Brain (organoid and tissue), 16 donors: ENCODE measurements at places on chromosomes 6 and 20.

DNA sequence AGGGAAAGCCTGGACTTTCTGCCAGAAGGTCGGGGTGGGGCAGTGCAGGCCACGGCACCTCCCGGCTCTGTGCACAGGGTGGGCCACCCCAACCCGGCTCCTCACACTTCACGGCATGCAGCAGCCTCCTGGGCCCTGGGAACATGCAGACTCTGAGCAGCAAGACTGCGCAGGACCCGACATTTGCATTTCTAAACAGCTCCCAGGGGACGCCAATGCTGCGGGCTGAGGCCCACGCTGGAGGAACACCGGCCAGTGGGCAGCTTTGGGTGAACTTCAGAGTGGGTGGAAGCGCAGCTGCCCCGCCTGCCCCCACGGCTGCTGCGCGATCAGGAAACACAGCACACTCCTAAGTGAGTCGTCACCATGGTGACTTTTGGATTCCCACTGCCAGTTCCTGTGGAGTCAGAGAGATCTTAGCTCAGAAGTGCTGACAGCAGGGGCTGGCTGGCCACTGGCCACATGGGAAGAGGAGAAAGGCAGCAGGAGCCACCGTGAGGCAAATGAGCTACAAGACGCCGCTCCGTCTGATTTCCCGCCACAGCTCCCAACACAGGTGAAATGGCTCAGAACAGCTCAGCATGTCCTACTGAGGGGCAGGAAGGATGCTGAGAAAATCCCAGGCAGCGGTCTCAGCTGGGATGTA, 52.1 kb downstream of the RNASET2 start:
- peak; percentile 85 for DNase-seq

DNA sequence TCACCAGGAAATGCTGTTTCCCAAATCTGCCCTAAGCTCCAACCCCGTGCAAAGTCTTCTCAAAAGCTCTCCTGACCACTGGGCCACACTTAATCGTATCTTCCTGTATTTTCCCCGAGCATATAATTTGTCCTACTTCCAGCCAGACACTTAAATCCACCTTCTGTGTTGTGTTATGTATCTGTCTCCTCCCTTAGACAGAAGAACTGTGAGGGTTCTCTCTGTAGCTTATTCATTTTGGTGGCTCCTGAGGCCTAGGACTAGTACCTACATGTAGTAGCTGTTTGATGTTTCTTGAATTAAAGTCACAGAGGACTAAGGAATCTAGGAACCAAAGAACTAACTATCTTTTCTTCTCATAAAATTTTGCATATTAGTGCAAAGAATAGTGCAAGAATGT, 292.6 kb downstream of the ALDH8A1 start:
- DNase-seq: no peak

DNA sequence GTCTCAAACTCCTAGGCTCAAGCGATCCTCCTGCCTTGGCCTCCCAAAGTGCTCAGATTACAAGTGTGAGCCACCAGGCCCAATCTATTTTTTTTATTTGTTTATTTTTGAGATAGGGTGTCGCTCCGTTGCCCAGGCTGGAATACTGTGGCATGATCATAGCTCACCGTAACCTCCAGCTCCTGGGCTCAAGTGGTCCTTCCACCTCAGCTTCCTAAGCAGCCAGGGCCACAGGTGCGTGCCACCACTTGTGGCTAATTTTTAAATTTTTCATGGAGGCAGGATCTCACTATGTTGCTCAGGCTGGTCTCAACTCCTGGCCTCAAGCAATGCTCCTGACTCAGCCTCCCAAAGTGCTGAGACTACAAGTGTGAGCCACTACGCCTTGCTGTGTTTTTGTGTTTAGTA, 9.8 kb downstream of the KIF3B start:
- DNase-seq: no peak

DNA sequence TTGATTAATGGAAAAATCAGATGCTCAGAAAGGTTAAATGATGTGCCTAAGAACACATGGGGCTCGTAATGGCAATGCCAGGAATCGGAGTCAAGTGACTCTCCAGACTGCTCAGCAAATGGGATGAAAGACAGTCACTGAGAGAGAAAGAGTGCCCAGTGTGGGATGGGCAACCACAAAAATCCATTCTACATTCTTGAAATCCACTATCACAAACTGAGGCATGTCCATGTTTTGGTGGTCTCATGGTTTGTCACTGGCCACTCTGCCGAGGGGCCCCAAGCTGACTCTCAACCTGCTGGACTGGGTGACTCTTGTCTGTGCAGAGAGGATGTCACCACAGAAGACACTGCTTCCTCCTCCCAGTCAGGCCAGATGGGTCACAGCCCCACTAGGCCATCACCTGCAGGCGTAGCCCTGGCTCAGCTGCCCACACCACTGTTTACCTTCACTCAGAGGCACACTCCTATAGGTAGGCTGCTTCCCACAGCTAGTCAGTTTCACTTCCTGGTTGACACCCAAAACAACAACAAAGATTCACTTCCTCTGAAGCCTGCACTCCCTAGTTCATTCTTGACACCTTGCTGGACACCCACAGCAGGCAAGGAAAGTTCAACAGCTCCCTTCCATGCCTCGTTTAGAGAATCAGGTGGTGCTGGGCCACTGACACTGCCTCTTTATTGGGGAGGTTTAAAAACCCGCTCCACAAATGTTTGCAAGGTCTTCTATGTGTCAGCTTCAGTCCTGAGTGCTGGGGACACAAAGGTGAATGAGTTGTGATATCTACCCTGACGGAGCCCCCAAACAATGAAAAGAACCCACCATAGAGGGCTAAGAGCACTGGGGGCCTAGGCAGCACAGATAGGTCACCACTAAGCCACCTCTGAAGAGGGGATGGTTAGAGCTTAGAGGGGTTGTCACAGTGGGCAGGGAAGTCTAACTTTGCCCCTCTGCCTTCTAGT, 21.7 kb downstream of the MAP1LC3A start:
- DNase-seq: no peak

- no peak for DNase-seq
These were observed 11.0 kb downstream of the ZBP1 start for GRCh38 chr20:57609086-57609841.

- no peak for DNase-seq
These were observed 945.7 kb downstream of the KIF16B start for GRCh38 chr20:15627501-15627903.

GRCh38 chr20:39822667-39823066, 860.5 kb downstream of the DHX35 start:
- DNase-seq: no peak

- DNase-seq: no peak
These were observed 61.6 kb downstream of the KCNB1 start for GRCh38 chr20:49420811-49421295.

- no peak for DNase-seq
These were observed 33.3 kb upstream of the KIF16B start for GRCh38 chr20:16606468-16607070.

- no peak for DNase-seq
These were observed 23.9 kb downstream of the EDN1 start for GRCh38 chr6:12313992-12314589.

DNA sequence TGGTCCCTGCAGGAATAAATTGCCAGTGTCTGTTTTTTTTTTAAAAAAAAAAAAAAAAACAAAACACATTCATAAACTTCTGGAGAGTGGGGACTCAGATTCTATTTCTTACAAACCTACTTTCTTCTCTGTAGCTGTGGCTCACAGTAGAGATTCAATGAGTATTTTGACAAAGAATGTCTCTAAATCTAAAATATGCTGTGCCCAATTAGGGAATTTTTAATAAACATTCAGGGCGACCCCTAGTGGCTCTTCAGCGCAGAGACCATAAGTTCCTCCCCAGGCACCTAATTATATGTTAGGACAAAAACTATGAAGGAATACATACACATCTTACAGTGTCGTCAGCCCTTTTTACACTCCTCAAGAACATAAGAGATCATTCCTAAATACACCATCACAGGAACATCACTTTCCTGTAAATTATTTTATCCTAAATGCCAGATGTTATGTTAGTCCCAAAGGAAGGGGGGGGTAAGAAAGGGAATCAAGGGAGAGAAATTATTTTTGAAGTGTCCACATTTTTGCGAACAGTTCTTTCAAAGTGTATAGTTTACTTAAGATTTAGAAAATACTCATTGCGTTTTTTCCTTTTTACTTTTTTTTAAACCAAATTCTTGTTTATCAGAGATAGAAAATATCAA, 21.8 kb upstream of the NAA20 start:
- DNase-seq: peak; percentile 83

GRCh38 chr6:36064770-36065396, 37.3 kb downstream of the MAPK14 start:
- DNase-seq: no peak

- no peak for DNase-seq
These were observed 31.0 kb downstream of the IBTK start for GRCh38 chr6:82216549-82216948.

DNA sequence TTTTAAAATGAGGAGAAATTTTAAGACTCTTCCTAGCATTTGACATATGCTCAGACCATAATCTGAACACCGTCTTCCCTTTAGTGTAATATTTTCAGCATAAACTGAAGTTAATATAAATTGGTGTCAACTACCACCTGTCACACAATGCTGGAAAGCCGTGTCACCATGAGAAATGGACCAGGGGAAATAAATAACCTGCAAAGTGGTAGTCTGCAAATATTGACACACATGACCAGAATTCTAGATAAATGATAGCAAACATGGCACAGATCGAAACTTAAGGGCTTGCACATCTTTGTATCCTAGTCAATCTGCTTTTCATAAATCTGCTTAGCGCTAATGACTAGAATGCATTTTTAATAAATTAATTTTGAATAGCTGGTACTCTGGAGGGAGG, 191.9 kb downstream of the CD83 start:
- no peak for DNase-seq

DNA sequence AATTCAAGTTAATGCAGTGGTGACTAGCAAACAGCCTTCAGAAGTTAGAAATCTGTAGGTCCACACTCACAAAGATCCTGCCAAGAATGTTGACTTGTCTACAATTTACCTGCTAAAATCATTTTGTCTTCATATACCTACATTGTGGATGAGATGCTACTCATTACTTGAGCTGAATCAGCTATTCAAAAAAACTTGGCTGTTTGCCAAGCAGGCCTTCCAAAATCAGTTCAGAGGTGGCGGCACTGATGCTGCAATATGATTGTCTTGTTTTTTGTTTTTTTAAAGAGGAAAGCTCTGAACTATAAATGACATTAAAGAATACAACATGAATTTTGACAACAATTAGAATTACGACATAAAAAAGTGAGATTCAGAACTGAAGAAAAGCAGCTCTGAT, 354.7 kb upstream of the KHDRBS2 start:
- DNase-seq: peak; percentile 8

GRCh38 chr6:18601516-18602020, 214.4 kb downstream of the RNF144B start:
- DNase-seq: peak; percentile 34

DNA sequence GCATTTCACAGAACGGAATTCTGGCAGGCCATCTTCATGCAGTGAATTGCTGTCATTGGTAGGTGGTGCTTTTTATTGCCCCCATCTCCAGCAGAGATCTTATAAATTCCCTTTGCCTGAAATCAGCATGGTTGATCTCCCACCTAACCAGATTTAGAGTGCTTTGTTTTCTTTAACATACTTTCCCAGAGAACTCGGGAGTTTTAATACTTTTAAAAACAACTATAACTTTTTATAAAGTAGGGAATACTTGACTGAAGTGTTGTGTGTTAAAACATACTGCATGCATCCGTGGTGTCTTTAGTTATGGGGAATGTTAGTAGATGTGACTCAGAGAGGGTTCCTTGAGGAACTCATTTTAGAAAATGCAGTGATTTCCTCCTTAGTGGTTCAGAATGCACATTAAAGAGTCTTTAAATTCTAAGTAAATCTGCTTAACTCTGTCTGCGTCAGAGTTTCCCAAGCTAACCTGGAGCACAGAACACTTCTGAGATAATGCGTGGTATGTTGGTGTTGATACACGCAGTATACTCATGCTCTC, 54.9 kb downstream of the AKAP12 start:
- no peak for DNase-seq
